ENCODE measurements at places on chromosomes 1 and 21. TPM values are rescaled to one million over a fixed set of nuclear protein-coding genes. Genes with fewer than 3 reads are reported as not detected.

MSH4 gene
- not detected for total RNA-seq

PYHIN1 gene
- 0.14 TPM for total RNA-seq

KMO gene
- 1.6 TPM for total RNA-seq

MAB21L3 gene
- 1.8 TPM for total RNA-seq

SLC22A15 gene
- 10.8 TPM for total RNA-seq

AIRE gene
- total RNA-seq: 0.06 TPM

TTC22 gene
- total RNA-seq: 1.7 TPM

OR2AJ1 gene
- total RNA-seq: not detected

CHAF1B gene
- total RNA-seq: 1.2 TPM

E2F2 gene
- total RNA-seq: 0.45 TPM

S100A3 gene
- total RNA-seq: 0.28 TPM

CTTNBP2NL gene
- 21.3 TPM for total RNA-seq

Measured in adrenal gland (tissue), 19 donors.